ENCODE measurements at places on chromosomes 6 and 20. TPM values are rescaled to one million over a fixed set of nuclear protein-coding genes. Genes with fewer than 3 reads are reported as not detected.

Gene TFEB
- 28.1 TPM for total RNA-seq

Gene PDE10A
- total RNA-seq = not detected

Gene RSPO3
- total RNA-seq = not detected

Gene MCHR2
- not detected for total RNA-seq

Gene YWHAB
- 204 TPM for total RNA-seq

Gene HLA-DMA
- total RNA-seq = 27.5 TPM

Gene EYS
- total RNA-seq = not detected

Gene PFDN4
- total RNA-seq = 15.1 TPM

Gene DLK2
- 2.1 TPM for total RNA-seq

Gene TNFAIP3
- total RNA-seq = 109 TPM

Gene MEP1A
- total RNA-seq = not detected

Gene OXT
- 3.0 TPM for total RNA-seq

Gene FITM2
- total RNA-seq = 5.8 TPM

Gene C6orf141
- not detected for total RNA-seq

Gene PGC
- not detected for total RNA-seq

Gene OTOR
- not detected for total RNA-seq

Gene THBD
- 0.07 TPM for total RNA-seq

Gene MOCS1
- total RNA-seq = 1.1 TPM

Gene NHLRC1
- 0.56 TPM for total RNA-seq

Gene BLOC1S5
- total RNA-seq = 18.1 TPM

Gene PIM1
- total RNA-seq = 317 TPM

Gene KCNQ5
- total RNA-seq = 4.3 TPM

Gene DTNBP1
- total RNA-seq = 19.9 TPM

Gene C20orf141
- not detected for total RNA-seq

Gene PARD6B
- 12.4 TPM for total RNA-seq

Gene PHACTR3
- not detected for total RNA-seq

Gene CCDC170
- not detected for total RNA-seq

Gene FAM162B
- not detected for total RNA-seq

Gene OR12D3
- not detected for total RNA-seq

Gene FLRT3
- not detected for total RNA-seq

Gene MLN
- not detected for total RNA-seq
